H7 (cell line): ENCODE measurements at places on chromosomes 1 and 21. TPM values are rescaled to one million over a fixed set of nuclear protein-coding genes. Genes with fewer than 3 reads are reported as not detected.

DNA sequence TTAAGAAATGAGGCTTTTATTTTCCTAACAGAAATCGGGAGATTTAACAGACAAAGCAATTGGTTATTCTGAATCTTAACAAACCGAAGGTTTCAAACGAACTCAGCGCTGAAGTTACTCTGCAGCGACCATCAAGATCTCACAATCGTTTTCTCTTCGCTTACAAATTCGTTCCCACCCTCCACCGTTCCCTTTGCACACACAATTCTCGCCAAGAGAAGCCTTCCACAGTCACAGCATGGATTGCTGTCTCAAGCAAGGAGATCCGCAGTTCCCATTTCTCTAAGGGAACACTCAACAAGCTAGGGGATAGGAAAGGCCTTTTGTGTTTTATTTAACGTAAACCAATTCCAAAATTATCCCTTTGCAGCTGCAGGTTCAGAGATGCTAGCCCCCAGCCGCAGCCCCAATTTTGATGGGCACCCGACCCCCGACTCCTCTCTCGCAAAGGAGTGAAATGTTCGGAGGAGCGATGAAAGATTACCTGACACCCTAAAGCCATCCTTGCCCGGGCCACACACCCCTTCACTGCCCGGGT, 755 bp downstream of the FBXO42 start:
- peak; percentile 34 for DNase-seq

S100A7A gene
- not detected in 2 replicates for total RNA-seq

- no peak for DNase-seq
Measured at GRCh38 chr21:33155005-33155404, 74.7 kb upstream of the IFNAR2 start.

AIRE gene
- total RNA-seq: 0.07 and 0.31 TPM in 2 replicates

OVAAL gene
- not detected in 2 replicates for total RNA-seq

DNA sequence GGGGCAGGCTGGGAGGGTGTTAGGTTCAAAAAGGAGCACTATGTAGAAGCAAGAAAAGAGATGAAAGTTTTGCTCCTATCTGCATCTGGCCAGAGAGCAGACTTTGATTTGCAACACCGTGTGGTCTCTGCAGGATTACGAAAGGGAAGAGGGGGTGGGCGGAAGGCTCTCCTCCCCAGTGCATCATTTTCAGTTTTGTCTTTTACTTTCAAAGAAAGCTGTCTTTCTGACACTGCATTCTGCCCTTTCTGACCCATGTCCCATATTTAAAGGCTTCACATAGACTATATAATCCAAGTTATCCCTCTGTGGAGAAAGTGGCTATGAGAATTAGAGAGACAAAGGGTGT, 126.5 kb downstream of the RHOU start:
- no peak for DNase-seq

- DNase-seq: peak; percentile 19
Measured at GRCh38 chr1:19654386-19654785, 10.3 kb downstream of the NBL1 start.

KPNA6 gene
- total RNA-seq: 101 and 111 TPM in 2 replicates

RXFP4 gene
- total RNA-seq: not detected in 2 replicates

- DNase-seq: no peak
Measured at GRCh38 chr21:44773291-44773932, 28.2 kb downstream of the UBE2G2 start.

DNA sequence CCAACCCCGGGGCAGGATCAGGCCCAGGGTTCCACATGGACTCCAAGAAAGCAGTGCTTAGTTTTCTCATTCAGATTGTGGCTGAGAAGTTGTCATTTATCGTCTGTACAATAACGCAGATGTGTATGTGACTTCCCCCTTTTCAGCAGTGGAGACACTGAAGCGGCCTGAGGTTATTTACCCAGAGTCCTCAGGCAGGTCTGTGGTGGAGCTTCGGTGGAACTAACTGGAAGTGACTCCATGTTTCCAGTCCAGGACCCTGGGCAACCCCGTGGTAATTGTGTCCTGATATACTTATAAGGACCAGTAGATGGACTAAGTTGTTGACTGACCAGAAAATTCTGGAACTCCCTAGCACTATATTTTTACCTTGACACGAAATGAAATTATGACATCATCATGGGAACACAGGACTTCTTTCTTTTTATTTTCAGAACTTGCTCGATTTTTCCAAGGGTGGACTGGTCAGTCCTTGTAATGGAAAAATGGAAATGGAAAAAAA, 1.0 kb upstream of the IER5 start:
- no peak for DNase-seq

DNA sequence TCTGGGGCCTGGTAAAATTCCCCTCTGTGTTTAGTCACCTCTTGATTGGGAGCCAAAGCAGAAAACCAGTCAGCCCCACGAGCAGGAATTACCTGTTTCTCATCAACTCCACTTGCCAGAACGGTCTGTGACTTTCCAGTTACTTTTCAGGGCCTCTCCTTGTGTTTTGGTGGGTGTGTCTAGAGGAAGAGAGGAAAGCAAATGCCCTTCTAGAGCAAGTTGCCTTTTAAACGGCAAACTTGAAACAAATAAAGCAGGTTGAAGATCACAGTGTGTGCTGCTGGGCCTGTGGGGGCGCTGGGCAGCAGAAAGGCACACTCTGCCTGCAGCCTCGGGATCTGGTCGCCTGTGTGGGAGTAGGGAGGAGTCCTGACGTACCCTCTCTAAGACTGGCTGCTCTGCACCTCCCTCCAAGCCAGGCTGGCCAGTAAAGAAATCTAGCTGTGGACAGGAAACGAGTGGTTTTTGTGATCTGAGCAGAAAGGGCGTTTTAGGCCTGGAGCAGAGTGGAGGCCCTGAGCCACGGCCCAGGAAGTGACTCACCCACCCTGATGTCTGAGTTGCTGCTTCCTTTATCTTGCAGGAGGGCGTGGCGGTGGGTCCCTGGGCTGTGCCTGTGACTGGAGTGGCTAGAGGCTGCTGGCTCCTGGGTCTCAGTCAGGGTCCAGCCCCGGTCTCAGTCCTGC, 11.1 kb upstream of the S100A11 start:
- peak; percentile 75 for DNase-seq

DNA sequence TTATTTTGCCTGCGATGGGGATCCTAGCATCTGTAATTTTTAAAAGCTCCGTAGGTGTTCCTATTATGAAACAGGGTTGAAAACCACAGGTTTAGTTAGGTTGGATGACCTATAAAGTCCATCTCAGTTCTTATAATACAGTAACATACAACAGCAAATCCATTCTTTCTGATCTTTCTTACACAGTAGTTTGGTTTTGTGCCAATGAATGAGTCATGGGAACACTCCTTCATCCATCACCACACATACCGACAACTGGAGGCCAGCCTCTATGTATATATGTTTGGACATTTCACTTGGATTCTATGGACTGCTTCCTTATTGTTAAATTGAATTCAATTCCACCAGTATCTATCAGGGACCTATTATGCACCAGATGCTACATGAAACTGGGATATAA, 118.4 kb upstream of the L1TD1 start:
- no peak for DNase-seq

MYBPH gene
- total RNA-seq: not detected in 2 replicates

PODN gene
- not detected in 2 replicates for total RNA-seq

DNA sequence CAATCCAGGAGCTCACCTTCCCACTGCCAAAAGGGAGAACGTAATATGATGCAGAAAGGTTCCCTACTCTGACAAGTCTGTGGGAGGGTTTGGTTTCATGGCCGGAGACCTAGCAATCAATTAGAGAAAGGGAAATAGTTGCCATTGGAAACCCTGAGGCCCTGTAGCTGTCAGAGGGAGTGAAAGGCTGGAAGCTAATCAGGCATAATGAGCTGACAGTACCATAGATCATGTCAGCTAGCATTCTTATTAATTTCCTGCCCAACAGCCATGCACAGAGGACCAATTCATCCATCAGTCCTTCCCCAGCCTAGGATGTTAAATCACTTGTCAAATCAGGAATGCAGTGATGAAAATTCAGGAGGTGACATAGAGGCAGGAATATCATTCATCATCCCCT, 527.3 kb downstream of the PLPP3 start:
- no peak for DNase-seq

FMO5 gene
- 5.0 and 6.3 TPM in 2 replicates for total RNA-seq

TDRKH gene
- 20.9 and 25.0 TPM in 2 replicates for total RNA-seq
